ENCODE measurements at places on chromosomes 13 and 19.

DNA sequence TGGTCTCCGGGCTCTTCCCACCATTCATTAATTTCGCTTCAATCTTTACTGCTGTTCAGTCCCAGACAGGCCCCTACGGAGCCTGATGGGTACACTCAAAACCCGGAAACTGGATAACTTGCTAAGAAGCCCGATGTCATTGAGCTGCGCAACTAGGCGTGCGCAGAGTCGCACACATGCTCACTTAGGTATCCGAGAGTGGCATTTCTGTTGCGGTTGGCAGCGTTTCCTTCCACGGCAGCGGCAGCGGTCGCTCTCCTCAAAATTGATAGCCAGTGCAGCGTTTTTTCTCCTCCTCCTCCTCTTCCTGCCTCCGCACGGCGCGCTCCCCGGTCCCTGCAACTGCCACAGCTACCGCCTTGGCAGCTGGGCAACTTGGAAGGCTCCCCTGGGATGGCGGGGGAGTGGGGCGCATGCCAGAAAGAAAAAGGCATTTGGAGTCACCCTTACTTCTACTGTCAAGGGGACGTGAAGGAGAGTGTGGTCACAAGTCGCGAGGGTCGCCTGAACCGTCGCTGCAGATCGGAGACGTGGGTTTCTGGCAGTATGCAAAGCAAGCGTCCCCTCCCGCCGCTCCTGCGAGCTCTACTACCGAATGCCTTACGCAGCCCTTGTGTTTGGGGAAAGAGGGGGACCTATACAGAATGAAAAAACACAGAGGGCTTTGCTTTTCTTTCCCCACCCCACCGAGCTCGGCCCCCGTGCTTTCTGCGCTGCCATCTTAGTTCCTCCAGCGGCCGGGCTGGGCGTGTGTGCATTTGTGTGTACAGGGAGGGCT is 2.4 kb upstream of the MYCBP2 start:
- DNase-seq, result peak; percentile 85

GRCh38 chr13:24185591-24186232 is 25.2 kb downstream of the SPATA13 start:
- DNase-seq, result no peak

DNA sequence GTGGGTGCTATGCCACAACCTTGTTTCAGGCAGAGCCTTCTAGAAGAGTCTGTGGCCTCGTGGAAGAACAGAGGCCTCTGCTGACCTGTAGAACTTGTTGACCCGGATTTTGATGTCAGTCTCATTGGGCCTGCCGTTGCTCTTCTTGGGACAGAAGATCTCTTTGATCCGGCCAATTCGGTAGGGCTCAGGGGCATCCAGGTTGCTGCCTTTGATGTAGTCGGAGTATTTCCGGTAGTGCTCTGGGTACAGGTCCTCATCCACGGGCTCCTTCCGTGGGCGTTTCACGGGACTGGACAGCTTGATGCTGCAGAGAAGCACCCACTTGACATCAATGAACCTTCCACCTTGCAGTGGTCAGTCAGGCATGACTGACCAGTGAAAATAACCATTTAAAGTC is 24.0 kb upstream of the EIF3G start:
- no peak for DNase-seq

DNA sequence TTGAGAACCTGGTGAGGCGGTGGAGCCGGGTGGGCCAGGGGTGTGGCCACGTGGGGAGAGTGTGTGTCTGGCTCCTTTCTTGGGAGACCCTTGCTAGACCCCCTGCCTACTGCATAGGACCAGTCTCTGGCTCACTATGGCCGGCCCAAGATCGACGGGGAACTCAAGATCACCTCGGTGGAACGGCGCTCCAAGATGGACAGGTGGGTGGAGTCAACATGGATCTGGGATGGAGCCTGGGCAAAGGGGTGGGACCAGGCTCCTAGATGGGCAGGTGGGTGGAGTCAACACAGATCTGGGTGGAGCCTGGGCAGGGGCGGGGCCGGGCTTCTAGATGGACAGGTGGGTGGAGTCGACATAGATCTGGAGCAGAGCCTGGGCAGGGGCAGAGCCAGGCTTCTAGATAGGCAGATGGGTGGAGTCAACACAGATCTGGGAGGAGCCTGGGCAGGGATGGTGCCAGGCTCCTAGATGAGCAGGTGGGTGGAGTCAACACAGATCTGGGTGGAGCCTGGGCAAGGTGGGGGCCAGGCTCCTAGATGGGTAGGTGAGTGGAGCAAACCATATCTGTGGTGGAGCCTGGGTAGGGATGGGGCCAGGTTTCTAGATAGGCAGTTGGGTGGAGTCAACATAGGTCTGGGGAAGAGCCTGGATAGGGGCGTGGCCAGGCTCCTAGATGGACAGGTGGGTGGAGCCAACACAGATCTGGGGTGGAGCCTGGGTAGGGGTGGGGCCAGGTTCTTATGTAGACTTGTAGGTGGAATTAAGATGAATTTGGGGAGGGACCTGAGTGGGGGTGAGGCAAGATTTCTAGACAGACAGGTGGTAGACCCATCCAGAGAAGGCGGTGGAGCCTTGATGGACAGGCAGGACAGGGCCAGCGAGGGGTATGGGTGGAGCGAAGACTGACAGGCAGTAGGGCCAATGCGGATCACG is 56.5 kb downstream of the VAV1 start:
- no peak for DNase-seq

GRCh38 chr19:1513499-1514294 is 878 bp upstream of the ADAMTSL5 start:
- no peak for DNase-seq

- peak; percentile 89 for DNase-seq
Measured at GRCh38 chr19:1045247-1045603, 5.3 kb downstream of the ABCA7 start.

DNA sequence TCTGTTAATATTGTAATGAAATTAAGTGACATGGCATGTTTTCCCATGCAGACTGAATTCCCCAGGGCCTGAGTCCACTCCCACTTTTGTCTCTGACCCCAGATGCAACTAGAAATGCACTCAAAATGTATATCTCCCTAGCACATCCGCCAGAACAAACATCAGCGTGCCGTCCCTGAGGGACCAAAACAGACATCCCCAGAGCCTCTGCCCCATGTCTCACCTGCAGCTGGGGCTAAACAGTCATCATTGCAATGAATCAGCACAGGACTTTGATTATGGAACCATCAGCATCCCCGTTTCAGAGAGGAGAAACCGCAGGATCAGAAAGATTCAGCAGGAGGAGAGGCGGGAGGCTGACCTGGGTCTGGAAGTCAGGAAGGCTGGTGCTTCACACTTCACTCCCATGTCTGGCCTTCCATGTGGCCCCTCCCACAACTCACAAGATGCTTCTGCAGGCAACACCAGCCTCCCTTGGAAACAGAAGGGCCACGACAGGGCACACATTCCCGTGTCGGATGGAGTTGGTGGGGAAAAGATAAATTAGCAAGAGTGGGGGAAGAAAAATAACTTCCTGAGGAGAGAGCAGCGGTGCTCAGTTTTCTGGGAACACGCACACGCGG is 130.6 kb upstream of the VSTM2B start:
- no peak for DNase-seq

DNA sequence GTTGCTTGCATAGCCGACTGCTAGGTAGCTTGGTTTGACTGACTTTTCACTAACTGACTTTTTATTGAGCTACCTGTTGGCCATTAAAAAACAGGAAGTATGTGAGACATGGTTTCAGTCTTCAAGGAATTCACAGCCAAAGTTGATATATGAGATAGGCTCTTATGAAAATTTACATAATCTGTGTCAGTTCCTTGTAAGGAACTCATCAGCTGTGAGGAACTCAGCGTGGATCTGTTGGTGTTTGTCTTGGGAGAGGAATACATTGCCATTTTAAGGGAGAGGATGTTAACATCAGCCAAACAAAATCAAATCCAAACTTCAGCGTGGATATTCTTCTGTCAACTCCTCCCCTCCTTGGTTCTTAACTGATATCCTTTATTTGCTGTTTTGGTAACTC is 2.0 kb downstream of the RNF113B start:
- DNase-seq, result no peak

GRCh38 chr13:77048681-77049080 is 21.7 kb upstream of the FBXL3 start:
- no peak for DNase-seq

- DNase-seq, result no peak
Measured at GRCh38 chr19:48991873-48992580, 1.1 kb downstream of the GYS1 start.

GRCh38 chr13:62887046-62887445 is 1471.4 kb upstream of the PCDH20 start:
- no peak for DNase-seq

DNA sequence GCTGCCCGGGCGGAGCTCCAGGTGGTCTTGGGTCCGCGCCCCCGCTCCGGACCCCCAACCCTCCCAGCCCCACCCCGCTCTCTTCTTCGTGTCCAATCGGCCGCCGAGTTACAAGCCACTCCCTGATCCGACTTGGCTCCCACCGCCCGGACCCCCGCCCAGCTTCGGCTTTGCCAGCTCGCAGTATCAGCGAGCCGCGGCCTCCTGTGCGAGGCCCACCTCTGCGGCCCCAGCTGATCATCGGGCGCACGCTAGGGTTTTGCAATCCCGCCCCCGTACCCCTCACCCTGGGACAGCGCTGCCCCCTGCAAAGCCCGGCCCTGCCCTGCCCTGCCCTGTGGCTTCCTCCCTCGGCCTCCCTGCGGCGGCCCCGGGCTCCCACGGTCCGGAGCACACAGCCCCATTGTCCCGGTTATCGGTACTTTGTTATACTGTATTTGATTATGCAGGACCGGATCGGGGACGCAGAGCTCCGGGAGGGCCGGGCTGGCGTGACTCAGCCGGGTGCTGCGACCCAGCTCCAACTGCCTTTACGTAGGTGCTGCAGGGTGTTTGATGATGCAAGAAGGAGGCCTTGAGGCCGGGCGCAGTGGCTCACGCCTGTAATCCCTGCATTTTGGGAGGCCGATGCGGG is 598 bp upstream of the LPAR2 start:
- DNase-seq, result no peak

GRCh38 chr13:112756967-112757758 is 67.3 kb downstream of the ATP11A start:
- peak; percentile 99 for DNase-seq

GRCh38 chr13:78524936-78525335 is 78.4 kb downstream of the POU4F1 start:
- DNase-seq, result no peak

- DNase-seq, result peak; percentile 58
Measured at GRCh38 chr19:5001615-5002014, 32.7 kb downstream of the KDM4B start.

- no peak for DNase-seq
Measured at GRCh38 chr19:33670398-33670797, 48.6 kb downstream of the CHST8 start.

- no peak for DNase-seq
Measured at GRCh38 chr19:57438925-57439324, 3.8 kb downstream of the ZNF749 start.

- no peak for DNase-seq
Measured at GRCh38 chr13:102599426-102600012, 2.7 kb downstream of the TPP2 start.

DNA sequence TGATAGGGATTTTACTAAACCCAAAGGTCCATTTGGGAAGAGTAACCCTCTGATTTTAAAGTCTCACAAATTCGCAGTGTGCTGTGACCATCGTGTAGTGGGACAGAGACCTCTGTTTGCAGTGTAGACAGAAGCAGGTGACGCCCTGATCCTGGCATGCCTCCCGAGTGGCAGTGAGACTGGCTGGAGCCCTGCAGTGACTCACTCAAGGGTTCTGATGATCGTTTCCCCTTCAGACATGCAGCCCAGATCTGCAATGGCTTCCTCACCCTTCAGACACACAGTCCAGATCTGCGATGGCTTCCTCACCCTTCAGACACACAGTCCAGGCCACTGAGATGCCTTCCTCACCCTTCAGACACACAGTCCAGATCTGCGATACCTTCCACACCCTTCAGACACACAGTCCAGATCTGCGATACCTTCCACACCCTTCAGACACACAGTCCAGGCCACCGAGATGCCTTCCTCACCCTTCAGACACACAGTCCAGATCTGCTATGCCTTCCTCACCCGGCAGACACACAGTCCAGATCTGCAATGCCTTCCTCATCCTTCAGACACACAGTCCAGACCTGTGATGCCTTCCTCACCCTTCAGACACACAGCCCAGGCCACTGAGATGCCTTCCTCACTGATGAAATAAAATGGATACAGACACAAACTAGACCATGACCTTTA is 125.2 kb downstream of the ATP11A start:
- no peak for DNase-seq

DNA sequence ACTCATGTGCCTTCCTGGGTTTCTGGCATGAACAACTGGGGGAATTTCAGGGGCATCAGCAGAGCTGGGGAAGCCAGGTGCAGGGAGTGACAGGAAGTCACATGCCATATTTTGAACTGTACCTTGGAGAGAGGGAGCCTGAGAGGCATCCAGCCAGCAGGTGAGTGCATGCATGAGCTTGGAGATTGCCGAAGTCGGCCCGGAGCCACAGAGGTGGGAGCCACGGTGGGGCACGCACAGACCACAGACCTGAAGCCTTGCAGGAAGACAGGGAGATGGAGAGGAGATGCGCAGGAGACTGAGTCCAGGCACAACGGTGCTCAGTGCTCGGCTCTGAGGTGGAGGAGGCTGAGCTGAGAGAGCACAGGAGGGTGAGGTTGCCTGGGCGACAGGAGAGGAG is 55.1 kb downstream of the CDADC1 start:
- no peak for DNase-seq

DNA sequence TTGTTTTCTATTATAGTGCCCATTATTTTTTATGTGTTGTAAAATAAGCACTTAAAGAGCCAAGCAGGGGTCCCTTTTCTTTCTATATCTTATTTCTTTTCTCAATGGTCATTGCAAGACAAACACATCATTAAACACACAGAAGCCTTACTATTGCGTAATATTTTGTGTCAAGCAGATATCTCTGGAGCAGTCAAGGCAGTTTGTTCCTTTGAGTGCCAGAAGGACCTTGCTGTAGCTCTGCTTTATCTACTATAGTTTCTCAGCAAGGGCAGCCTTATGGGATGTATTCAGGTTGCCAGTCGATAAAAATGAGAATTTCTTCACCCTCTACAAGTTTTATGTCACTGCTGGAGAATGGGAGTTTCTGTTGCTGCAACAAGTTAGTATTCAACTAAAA is 319.3 kb downstream of the TDRD3 start:
- DNase-seq, result no peak

GRCh38 chr13:105573136-105573535 is 962.3 kb downstream of the EFNB2 start:
- DNase-seq, result no peak

GRCh38 chr13:69389899-69390298 is 717.7 kb upstream of the ATXN8OS start:
- no peak for DNase-seq

GRCh38 chr13:35496761-35497386 is 20.4 kb upstream of the MAB21L1 start:
- no peak for DNase-seq

GRCh38 chr19:44850641-44851109 is 4.6 kb downstream of the NECTIN2 start:
- DNase-seq, result no peak

DNA sequence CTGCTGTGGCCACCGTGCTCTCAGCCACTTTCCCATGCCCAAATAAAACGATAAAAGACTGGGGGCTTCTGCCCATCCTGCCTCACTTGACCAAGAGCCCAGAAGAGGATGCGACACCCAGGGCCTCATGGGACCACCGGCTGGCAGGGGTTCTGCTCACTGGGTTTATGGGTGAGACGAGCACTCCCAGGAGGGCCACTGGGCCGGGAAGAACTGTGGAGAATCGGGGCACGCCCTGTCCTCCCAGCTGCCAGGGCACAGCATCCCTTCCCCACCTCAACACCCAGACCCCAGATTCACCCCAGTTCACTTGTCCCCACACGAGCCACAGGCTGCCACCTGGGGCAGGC is 4.7 kb upstream of the F10 start:
- DNase-seq, result no peak

GRCh38 chr19:2702170-2703076 is at the start of gene GNG7:
Gene GNG7 (minus strand): TSS chr19:2702694. CDS start chr19:2520688, 182,006 bp downstream.
- DNase-seq, result peak; percentile 78
